ENCODE measurements at places on chromosomes 6 and 20.

DNA sequence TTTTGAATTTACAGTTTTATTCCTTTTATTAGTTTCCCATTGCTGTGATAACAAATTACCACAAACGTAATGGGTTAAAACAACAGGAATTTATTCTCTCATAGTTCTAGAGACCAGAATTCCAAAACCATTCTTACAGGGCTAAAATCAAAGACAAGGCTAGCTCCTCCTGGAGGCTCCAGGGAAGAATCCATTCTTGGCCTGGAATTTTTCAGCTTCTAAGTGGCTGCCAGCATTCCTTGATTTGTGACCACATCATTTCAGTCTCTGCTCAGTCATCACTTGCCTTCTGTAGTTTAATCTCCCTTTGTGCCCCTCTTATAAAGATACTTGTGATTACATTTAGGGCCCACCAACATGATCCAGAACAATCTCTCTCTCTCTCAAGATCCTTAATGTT lies 897 bp upstream of the SEL1L2 start:
- no peak for DNase-seq

- DNase-seq = no peak
Measured at GRCh38 chr6:25415701-25416100, 136.5 kb downstream of the CARMIL1 start.

GRCh38 chr6:23446469-23446967 lies 679.5 kb upstream of the NRSN1 start:
- DNase-seq = no peak

- no peak for DNase-seq
Measured at GRCh38 chr20:24470746-24471582, 1.5 kb downstream of the SYNDIG1 start.

DNA sequence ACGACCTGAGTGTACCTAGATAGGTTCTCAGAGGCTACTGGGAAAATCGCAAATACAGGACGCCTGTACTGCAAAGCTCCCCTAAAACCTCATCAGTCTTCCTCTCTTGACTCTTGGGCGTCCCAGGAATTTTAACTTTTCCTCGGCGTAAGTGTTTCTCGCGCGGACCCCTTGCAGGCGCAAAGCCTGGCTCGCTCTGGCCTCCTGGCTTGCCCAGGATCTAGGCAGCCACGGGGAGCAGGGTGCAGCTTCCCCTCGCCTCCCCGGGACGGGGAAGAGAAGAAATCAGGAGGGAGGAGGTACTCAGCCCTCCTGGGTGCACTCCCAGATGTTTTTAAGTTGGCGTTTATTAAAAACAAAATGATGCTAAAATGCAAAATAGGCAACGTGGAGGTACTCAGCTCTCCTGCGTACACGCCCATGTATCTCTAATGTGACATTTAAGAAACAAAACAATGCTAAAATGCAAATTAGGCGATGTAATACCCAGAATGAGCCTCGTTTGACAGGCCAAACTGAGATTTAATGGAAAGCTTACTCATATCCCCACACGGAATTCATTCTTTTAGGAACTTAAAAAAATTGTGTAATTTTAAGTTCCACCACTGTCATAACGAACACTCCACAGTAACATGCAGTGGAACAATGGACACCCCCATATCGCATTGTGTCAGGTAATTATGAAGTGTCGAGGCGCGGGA lies 1.6 kb upstream of the SOBP start:
- DNase-seq = no peak

GRCh38 chr6:141677598-141678211 lies 455.0 kb upstream of the GJE1 start:
- no peak for DNase-seq

- DNase-seq = no peak
Measured at GRCh38 chr6:139239064-139239463, 52.7 kb downstream of the TXLNB start.

- no peak for DNase-seq
Measured at GRCh38 chr6:91761621-91762020, 1174.7 kb upstream of the MAP3K7 start.

GRCh38 chr6:170208182-170208601 lies 82.7 kb downstream of the DLL1 start:
- DNase-seq = no peak

GRCh38 chr20:38239441-38239840 lies 21.1 kb downstream of the KIAA1755 start:
- DNase-seq = no peak

DNA sequence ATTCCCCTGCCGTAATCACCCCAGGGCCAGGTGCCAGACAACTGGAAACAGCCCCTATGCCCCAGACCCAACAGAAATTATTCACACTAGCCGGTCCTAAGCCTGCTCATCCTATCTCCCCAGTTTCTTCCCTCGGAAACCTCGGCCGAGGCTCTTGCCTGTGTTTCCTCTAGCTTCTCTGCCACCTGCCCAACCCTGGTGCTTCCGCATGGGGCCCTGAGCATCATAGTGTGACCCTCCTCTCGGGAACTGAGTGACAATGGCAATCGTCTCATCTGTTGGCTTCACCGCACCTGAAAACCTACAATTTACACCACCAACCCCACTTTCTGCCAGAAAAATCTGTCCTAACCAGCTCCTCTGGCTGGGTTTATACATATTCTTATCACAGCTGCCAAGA lies 257.3 kb downstream of the SOD2 start:
- DNase-seq = no peak

DNA sequence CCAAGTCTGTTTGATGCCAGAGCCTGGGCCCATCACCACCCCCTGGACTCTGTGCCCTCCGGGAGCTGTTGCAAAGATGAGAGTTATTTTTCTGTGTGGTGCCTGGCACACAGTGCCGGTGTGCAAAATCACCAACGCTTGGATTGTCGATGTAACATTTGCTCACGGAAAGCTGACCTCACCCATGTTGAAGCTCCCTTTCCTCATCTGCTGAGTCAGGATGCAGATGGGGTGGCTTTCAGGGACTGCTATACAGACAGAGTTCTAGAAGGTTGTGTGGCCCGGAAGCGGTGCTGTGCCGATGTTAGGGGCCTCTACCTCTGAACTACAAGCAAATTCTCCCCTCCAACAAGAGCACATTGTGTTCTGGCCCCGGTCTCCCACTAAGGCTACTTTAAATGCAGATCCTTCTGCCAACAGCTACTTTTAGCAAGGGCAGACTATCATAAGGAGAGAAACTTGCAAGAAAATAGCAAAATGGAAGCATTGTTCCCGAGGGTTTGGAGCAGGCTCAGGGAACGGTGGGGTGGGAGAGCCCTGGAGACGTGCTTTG lies 34.0 kb downstream of the EYA2 start:
- DNase-seq = no peak

DNA sequence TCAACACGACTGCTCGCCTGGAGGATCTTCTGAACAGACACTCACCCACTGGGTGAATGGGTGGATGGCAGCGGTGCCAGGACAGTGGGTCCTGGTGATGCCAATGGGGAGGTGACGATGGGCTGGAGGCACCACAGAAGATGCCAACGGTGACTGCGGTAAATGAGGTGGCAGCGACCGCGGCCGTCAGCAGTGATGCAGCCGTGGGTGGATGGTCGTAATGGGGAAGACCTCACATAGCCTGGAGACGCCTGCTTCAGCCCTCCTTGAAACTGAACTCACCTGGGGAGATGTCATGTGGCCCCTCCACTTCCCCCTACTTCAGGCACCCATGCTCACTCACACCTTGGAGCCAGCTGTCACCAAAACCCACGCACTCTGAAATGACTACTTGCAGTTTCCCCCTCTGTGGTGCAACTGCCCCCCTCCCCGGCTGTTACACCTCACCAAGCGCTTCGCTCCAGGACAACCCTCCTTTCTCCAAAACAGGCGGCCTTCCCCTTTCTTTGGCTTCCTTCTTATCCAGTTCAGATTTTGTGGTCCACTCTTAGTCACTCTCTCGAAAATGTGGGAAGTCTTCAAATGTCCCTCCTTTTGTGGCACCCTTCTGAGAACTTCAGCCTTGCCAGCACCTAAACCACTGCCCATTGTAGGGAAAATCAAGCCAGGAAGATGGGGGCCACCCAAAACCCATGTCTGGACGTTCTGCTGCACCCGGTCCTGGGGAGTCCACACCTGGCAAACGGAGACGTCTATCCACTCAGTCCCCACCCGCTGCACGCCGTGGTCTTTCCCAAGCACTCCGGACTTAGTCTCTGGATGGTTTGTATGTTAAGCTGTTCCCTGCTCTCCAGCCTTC lies 10.4 kb upstream of the ABHD16B start:
- peak; percentile 39 for DNase-seq

DNA sequence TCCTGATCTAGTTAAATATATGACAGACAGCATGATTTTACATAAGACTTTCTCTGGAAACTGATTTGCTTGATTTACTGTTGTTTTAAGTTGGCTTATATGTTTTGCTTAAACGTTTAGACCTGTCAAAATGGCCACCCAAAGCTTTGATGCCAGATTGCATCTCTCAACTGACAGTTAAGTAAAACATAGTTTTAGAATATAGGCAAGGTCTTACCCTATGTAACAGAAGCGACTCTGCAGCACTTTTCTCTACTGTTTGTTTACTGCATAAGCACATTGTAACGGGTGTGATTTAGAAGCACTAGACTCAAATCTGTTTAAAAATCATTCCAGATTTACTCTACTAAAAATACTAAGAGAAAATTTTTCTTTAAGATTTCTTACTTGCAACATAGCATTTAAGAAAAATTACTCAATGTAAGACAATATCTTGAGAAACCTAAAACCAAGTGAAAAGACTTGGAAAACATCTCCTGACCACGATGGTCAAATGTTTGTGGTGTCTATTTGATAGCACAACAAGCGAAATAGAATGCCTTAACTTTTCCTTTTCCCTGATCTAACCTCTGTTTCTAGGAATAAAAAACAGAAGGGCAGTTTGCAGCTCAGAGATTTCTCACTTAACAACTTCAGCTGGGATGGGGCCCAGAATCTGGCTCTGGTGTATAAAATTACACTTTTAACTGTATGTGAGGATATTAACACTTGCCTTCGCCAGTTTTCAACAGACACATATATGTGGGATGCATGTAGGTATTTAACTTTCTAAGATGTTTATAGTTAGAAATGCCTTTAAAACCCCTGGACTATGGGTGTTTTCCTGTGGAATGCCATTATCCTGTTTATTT lies 47.4 kb downstream of the AIG1 start:
- no peak for DNase-seq

DNA sequence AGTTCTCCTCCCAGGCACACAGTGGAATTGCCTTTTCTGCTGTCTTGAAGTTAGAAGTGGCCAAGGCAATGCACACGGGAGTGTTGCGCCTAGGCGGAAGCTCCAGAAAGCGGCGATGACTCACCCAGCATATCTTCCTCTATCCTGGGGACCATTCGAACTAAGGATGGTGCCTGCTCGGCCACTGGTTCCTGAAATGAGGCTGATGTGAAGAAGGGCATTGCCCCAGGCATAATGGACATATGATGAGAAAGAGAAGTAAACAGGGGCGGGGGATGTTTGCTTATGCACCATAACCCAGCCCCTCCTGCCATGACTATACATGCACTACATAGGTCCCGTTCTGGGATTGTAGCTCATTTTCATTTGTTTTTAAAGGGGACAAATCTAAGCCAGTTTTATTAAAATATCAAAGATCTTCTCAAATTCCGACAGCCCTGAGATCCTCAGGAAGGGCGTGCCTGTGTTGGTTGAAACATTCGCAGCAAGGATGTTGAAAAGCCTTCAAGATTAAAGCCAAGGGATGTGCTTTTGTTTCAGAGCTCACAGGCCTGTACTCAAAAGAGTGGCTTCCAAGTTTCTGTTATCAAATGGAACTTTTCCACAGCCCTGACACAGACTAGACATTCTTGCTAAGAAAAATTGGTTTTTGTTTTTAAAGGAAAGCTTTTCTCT lies 218.5 kb downstream of the LY86 start:
- DNase-seq = peak; percentile 99

DNA sequence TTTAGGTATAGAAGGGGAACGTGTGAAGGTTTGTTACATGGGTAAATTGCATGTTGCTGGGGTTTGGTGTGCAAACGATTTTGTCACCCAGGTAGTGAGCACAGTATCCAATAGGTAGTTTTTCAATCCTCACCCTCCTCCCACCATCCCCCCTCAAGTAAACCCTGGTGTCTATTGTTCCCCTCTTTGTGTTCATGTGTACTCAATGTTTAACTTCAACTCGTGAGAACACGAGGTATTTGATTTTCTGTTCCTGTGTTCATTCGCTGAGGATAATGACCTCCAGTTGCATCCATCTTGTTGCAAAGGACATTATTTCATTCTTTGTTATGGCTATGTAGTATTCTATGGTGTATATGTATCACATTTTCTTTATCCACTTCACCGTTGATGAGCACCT lies 11.6 kb upstream of the VNN1 start:
- no peak for DNase-seq

GRCh38 chr6:53309901-53310300 lies 38.8 kb downstream of the ELOVL5 start:
- DNase-seq = no peak

DNA sequence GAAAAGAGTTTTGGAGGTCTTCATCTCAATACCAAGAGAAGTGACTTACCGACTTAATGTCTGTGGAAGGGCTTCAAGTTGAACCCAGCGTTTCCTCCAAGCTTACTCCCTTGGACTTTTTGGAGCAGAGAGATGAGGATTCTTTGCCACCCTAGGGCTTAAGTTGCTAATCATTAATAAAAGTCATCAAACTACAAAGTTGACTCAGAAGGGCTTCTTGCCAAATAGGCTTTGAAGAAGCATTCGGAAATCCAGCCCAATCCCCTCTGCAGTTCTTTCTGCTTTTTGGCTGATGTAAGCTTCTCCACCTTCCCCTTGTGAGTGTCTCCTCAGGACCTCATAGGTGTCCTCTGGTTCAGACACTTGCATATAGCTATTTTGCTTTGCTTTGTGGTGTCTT lies at the start of gene SLC17A3:
TSS of gene SLC17A3 (minus strand) at position 126 of the 400 bp plus-strand sequence. CDS start 5,856 bp downstream, outside the sequence.
- no peak for DNase-seq

DNA sequence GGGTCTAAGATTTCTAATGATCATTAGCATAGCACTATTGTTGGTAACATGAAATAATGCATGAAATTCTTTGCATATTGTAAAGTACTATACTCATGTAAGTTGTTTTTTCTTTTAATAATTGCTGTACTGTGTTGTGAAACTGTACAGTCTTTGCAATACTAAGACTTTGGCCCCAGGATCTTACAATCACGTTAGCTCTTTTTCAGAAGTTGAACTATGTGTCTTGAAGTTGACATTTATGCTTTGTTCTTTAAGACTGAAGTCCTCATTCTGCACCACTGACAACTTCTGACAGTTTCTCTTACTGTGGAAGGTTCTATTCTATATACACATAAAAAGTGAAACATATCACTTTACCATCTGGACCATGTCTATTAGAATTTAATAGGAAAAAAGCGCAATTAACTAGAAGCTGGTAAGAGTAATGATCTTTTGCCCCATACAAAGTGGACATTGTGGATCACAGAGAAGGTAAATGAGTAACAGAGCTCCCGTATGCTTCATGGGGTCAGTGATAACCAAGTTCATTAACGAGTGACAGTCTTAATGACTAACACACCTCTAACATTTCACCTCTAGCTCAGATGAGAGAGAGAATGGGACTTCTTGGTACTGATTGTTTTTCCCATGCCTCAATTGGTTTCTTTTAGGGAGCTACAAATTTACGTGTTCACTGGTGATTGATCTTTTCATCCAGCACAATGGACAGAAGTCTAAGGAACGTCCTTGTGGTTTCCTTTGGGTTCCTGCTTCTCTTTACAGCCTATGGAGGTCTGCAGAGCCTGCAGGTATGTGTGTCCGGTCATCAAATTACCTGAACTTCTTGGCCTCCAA lies at the start of gene UNC93A:
TSS of gene UNC93A (plus strand) at position 530 of the 837 bp plus-strand sequence. CDS start at position 705, 175 bp downstream.
- no peak for DNase-seq

- DNase-seq = no peak
Measured at GRCh38 chr6:110999634-111000270, 17.9 kb downstream of the RPF2 start.

- DNase-seq = peak; percentile 53
Measured at GRCh38 chr20:46011631-46012482, 3.1 kb downstream of the MMP9 start.

All from CD14-positive monocyte (primary cell).